ENCODE measurements at places on chromosomes 2 and 18.

DNA sequence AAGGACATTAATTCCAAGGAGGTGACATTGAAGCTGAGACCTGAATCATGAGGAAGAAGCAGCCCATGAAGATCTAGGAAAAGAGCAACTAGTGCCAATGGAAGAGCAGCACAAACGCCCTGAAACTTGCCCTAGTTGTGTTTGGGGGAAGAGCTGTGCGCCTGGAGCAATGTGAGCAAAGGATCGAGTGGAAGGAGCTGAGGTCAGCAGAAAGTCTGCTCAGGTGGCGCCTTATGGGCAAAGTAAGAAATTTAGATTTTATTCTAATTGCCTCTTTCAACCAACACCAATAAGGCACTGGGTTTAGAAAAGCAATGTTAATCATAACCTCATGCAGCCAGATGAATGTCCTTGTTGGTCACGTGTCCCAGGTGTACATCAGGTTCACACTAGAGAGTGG lies 226.0 kb upstream of the THSD7B start:
- no peak for DNase-seq

DNA sequence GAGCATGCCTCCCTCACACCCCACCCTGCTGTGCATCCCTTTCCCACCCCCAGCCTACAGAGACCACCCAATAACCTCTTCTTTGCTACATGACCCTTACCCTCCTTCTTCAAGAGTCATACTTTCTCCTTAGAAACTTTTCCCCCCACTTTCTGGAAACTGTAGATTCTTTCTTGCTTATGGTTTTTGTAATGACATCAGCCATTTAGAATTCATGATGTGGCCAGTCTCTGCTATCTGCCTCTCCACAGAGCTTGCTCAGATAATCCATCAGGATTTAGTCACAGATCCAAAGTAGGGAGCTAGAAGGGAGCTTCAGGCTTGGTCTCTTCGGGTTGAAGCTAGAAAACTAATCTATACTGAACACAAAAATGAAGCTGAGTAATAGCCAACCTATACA lies 36.5 kb downstream of the GALM start:
- DNase-seq, result no peak

DNA sequence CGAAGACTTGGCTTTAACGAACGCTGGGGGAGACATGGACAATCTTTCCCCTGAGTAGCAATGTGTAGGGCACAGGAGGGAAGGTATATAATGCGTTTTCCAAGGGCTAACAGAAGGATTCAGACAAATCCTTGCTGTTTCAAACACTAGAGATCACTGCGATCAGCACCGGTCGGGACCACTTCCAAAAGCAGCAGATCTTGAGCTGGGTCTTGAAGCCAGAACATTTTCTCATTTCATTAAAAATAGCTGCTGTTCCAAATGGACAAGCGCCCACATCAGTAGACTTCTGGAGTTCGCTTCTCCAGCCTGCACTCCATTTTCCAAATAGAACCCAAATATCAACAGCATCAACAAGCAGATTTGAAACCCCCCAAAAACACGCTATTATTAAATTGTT lies 65.1 kb upstream of the MAPRE2 start:
- no peak for DNase-seq

- no peak for DNase-seq
These were observed 370.4 kb downstream of the SOCS6 start for GRCh38 chr18:70659036-70659925.

DNA sequence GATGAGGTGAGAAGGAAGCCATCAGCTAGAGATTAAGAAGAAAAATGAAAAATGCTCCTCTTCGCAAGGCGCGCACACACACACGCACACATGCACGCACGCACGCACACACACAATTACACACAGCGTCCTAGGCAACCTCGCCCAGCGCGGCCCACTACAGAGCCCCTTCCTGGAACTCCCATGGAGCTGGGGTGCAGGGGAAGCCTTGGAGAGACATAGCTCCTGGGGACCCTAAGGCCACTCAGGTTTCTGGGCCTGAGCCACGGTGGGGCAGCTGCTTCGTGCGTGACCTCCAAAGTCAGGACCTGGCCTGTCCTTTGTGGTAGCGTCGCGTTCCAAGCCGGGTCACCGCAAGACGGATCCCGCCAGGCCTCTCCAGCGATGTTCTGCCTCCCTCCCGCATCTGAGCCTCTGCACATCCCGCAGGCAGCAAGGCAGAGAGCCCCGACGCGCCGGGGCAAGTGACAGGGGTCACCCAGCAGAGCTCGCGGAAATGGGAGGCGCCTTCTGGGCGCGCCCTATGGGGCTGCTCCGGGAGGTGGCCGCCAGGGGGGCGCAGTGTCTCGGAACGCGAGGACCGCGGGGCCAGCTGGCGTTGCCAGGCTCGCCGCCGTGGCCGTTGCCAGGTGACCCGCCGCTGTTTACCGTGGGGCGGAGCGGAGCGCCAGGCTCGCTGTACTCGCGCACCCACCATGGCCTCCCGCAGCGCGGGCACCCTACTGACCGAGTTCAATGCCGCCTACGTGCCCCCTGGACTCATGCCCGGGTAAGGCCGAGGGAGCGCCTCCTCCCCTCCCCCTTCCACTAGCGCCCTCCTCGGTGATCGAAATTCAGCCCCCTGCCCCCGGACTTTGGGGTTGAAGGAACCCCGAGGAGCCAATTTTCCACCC lies 79.0 kb downstream of the CIB4 start:
- peak; percentile 68 for DNase-seq

DNA sequence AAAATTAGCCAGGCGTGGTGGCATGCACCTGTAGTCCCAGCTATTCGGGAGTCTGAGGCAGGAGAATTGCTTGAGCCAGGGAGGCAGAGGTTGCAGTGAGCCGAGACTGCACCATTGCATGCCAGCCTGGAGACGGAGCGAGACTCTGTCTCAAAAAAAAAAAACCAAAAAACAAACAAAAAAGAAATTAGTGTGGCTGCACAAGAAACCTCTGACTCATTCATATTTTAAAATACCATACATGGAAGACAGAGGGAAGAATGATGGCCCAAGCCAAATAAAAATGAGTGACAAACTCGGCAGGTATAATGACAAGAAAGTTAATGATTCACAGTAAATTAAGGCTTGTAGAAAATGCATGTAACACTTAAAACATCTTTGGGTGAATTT lies 875.8 kb downstream of the EPHA4 start:
- DNase-seq, result no peak

- DNase-seq, result no peak
These were observed 29.1 kb upstream of the ZC3H15 start for GRCh38 chr2:186456941-186457340.

DNA sequence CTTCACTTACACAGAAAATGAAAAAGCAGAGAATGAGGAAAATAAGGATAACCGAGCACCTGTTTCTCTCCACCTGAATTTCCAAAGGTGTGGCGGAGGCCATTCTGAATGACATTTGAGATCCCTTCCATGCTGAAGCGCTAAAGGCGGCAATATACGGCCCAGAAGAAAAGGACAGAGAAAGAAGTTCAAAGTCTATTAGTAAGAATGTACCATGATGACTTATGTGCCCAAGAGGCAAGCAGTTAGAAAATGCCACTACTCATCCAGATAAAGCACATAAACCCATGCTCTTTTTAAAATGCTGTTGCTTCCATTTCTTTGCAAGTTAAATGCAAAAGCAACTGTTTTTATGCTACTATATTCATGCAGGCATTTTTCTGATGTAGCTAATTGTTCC lies 37.2 kb downstream of the FEZ2 start:
- no peak for DNase-seq

DNA sequence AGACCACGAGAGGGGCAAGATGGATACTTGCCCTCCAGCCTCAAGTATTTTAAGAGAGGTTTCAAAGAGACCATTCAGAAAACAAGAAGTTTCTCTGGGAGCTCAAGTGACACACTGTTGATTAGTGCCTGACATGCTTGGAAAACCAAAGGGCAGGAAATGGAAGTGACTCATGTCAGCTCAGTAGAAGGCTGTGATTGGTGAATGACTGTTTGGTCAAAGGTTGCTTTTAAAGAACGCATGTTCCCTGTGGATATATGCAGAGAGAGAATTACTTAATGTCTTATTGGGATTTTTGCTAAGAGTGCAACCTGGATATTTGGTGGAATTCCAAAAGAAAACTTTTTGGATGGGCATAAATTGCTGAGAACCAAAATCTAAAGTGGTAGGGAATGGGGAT lies 549.9 kb downstream of the XIRP2 start:
- DNase-seq, result no peak

DNA sequence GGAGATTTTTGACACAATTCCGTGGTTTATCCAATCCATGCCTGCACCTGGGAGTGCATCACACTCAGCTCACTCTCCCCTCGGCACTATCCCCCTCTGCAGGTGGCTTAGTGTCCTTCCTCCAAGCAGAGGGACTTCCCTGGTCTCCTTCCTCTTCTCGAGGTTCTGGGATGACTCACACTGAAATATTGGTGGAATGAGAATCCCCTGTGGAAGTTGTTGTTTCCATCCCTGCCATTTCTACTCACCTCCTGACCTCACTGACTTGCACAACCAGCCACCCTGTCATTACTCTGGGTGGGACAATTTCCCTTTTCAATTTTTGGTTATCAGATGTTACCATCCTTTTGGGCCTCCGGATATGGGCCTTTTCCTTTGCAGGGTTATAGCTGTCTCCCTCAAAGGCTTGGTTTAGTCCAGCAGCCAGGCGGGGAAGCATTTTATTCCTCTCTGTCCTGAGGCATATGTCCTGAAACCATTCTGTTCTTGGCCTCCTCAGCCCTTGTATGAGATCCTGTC lies 59.9 kb downstream of the PTPRM start:
- DNase-seq, result no peak

- no peak for DNase-seq
These were observed 11.4 kb upstream of the SMIM21 start for GRCh38 chr18:75438891-75439290.

DNA sequence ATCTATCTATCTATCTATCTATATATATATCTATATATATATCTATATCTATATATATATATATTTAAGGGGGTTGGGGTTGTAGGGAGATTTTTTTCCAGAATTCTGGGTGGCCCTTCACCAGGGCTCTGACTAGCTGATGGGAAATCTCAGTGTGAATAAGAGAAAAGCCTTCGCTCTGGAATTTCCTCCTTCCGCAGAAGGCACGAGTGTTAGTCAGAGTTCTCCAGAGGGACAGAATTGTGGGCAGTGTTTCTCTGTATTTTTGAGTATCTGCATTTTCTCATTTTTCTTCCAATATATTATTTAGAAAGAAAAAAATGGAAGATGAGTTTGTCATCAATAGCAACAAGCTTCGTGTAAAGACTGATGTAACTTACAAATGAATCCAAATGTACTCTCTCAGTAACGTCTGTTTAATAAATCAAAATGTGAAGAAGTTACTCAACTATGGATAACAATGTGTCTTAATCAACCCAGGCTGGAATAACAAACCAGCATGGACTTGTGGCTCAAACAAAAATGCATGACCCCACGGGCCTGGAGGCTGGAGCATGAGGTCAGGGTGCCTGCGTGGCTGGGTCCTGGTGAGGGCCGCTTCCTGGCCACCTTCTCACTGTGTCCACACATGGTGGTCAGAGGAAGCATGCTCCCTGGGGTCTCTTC lies 10.6 kb upstream of the SNTG2 start:
- DNase-seq, result no peak

DNA sequence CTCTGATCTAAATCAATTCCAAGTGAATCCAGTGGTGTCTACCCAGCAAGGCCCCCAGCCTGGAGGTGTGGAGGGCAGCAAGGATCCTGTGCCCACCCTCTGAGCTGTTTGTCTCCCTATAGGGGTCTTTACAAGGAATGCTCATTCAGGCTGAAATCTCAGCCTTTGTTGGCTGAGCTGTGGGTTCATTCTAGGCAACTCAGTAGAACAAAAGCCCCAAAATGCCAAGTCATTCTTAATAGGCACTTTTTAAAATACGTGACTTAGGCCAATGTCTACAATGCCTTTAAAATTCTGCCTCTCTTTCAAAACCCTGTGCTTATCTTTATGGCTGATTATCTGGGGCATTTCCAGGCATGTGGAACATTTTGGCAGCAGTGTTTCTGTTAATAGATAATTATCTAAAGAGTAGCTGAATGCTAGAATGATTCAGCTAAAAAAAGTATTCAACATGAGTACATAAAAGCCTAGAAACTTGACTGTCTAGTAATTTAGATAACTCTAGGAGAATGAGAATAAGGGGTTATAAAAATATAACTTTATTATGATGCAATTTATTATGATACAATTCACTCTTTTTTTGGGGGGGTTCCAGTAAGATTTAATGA lies 7.4 kb downstream of the UGT1A6 start:
- no peak for DNase-seq

Data from NCI-H1092 (cell line).